ENCODE measurements at places on chromosomes 3 and 15.

DNA sequence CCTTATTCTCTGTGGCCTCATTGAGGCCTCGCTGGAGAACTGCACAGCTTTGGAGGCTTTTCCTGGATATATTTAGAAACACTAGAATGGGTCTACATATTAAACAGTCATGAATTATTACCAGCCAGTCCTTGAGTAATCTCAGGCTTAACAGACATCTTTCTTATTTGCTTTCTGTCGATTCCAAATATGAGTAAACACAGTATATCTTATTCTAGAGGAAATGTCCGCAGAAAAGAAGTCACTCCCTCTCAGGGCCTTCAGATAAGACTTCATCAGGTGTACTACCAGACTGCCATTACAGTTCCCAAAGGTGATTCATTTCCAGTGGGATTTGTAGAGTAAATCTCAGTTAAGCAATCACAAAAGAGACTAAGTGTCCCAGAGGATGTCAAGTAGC, 310.7 kb downstream of the RBMS3 start:
- no peak for DNase-seq

DNA sequence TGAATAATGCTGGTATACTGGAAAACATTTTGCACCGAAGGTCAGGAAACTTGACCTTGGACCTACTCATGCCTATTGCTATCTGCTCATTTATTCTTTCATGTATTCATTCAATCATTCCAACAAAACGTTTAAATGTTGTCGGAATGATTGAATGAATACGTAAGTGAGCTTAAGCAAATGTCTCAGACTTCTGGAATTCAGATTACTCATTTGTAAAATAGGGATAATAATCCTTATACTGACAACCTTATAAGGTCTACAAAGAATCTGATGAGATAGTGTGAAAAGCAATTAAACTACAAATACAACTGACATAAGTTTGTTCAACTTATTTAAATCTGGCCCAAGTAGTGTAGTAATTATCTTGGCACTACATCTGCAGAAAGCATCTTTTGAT, 288.7 kb downstream of the WDR72 start:
- no peak for DNase-seq

DNA sequence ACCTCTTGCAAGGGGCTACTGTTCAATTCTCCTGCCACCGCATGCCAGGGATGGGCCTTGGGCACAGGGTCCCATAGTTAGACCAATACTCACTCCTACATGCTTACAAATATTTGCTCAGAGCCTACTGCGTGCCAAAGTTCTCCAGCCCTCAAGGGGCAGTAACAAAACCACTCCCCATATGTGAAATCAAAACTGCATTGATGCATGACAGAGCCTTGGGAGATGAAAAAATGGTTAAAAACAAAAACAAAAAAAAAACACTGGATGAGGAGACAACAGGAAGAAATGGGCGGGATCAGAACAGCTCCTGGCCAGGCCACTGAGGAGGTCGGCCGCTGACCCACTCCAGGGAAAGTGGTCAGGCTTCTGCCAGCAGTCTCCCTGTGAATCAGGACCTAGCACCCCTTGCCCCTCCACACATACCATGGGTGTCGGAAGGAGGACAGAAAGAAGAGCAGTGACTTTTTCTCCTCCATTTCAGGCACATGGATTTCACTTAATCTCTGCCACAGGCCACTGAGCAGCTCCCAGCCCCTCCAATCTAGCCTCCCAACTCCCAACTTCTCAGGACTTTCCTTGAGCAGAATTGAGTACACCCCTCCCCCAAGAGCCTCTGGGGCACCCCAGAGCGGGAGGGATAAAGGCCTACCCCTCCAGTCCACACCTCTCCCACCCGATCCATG, 2.8 kb downstream of the PLXNB1 start:
- no peak for DNase-seq

GRCh38 chr15:96353930-96354730, 23.6 kb downstream of the NR2F2 start:
- DNase-seq, result no peak

DNA sequence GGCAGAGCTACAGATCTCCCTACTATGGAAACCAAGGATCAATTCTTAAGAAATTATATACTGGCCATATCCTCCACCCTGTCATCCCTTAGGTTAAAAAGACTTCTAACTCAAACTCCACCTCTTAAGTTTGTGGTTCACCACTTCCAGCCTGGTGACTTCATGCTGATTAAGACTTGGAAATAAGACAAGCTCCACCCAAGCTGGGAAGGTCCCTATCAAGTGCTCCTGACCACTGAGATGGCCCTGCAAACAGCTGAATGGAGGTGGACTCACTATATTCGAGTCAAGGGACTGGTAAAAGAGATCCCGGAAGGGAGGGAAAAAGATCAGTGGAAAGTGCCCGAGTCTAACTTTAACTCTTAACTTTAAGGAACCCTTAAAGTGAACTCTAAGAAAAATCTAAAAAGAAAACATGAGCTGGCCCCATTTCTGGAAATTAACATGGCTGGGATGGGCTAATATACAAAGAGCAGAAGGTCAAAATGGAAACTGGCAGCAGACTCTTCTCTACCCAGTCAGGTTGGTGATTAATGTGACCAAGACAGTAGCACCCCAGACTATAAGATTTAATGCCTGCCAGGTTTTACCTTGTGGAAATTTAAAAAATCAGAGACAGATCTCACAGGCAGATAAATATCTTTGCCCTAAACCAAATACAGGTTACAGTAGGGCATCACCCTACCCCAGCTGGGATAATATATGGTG, 43.9 kb downstream of the PPCDC start:
- DNase-seq, result no peak

GRCh38 chr15:58710701-58711100, 38.8 kb downstream of the ADAM10 start:
- no peak for DNase-seq

GRCh38 chr3:62201438-62202035, 171.8 kb downstream of the FEZF2 start:
- DNase-seq, result no peak

DNA sequence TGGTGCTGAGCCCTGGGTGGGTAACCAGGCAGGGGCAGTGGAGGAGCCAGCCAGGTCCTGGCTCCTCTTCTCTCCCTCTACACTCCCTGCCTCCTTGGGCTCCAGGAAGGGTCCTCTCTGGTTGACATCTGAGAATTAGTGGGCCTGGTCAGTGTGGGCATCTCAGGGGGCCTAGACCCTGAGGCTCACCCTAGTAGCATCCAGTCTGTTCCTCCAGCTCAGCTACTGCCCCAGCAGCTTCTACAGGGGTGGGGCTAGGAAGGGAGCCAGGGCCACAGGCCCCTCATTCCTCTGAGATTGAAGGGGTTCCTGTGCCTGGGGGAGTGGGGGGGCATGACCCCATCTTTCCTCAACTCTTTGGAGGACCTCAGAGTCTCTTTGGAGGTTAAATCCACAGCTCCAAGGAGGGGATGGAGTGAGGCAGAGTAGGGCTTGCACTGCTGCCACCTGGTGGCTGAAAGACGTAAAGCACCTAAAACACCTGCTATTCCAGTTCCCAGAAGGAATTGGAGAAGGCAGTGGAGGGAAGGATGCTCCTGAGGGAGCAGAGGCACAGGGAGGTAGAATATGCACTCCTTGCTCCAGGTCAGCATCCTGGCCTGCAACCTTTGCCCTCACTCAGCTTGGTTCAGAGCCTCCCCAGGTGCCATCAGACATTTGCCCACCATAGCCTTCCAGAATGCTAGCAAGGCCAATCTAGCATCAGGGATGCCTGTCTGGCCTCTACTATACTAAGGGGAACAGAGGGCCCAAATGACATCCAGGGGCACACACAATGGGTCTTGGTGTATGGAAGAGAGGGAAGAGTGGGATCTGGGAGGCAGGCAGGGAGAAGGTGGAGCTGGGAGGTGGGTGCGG, 25.1 kb downstream of the C3orf18 start:
- DNase-seq, result peak; percentile 32

DNA sequence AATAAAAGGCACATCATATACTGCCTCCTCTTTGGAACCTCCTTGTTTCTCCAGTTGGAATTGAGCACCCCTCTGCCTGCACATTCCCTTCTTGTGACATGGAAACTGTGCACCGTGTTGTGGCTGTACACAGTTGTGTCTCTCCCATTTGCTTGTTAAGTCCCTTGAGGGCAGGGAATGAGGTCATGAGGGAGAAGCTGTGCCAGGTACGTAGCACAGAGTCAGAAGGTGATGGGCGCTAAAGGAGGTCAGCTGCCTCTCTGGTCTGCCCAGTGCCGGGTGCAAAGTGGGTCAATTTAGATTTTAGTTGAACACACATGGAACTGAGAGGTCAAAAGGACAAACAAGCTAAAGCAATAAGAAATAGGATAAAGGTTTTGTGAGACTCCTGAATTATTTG, 124.4 kb downstream of the FAM43A start:
- DNase-seq, result no peak
